ENCODE measurements at places on chromosomes 7 and 10. TPM values are rescaled to one million over a fixed set of nuclear protein-coding genes. Genes with fewer than 3 reads are reported as not detected.

Gene KCNH2
- total RNA-seq: 0.82 TPM

Gene GPR158
- 0.09 TPM for total RNA-seq

Gene CUBN
- total RNA-seq: 2.2 TPM

Gene NUTM2A
- 0.20 TPM for total RNA-seq

Gene COL17A1
- 43.4 TPM for total RNA-seq

Gene TAS2R3
- 0.82 TPM for total RNA-seq

Gene BTBD16
- 2.1 TPM for total RNA-seq

Gene HOXA3
- total RNA-seq: 5.7 TPM

Gene VWC2
- 0.06 TPM for total RNA-seq

Gene PAOX
- 5.7 TPM for total RNA-seq

Gene SPDYE9
- not detected for total RNA-seq

Gene GRID1
- total RNA-seq: 1.1 TPM

Gene CALML3
- not detected for total RNA-seq

Gene SFTPA1
- total RNA-seq: 11,086 TPM
